Stimulated activated CD4-positive, alpha-beta T cell treated with anti-CD3 and anti-CD28 coated beads, Interleukin-1b, Interleukin-23, amount 100 ng/mL, for 24 hours (primary cell): ENCODE measurements at places on chromosomes 12 and 14.

DNA sequence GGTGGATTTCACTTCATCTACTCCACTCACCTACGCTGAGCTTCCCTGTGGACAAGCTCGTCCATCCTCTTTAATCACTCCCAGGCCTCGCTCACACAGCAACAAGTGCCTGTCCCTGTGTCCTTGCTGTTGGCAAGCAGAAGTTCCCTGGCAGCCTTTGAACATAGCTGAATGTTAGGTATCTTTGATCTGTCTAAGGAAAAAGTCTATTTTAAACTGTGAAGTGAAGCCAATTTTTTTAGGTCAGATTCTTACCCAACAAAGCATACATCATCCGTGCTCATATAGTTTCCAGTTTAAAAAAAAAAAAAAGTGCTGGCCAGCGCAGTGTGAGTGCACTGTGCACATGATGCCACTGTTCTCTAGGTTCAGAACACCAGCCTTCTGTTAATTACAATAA, 36.3 kb downstream of the PPP2R5C start:
- DNase-seq: no peak

GRCh38 chr12:132344601-132345000, 15.2 kb upstream of the GALNT9 start:
- no peak for DNase-seq

- DNase-seq: no peak
These were observed 24.8 kb downstream of the PELI2 start for GRCh38 chr14:56143025-56143424.

- DNase-seq: no peak
These were observed 22.9 kb upstream of the KRT83 start for GRCh38 chr12:52344111-52344510.

DNA sequence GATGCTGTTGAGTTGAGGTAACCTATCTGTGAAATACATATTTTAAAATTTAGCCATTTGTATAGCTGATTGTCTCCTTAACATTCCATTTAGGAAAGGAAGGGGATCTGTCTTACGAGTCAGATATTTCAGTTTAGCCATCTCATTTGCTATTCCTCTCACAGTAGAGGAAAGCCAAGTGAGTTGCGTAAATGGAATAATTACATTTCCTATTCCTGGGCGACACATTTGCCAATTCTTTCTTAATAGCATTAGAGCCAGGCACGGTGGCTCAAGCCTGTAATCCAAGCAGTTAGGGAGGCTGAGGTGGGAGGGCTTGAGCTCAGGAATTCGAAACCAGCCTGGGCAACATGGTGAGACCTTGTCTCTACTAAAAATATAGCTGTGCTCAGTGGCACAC, 116.3 kb downstream of the TMX1 start:
- DNase-seq: no peak

DNA sequence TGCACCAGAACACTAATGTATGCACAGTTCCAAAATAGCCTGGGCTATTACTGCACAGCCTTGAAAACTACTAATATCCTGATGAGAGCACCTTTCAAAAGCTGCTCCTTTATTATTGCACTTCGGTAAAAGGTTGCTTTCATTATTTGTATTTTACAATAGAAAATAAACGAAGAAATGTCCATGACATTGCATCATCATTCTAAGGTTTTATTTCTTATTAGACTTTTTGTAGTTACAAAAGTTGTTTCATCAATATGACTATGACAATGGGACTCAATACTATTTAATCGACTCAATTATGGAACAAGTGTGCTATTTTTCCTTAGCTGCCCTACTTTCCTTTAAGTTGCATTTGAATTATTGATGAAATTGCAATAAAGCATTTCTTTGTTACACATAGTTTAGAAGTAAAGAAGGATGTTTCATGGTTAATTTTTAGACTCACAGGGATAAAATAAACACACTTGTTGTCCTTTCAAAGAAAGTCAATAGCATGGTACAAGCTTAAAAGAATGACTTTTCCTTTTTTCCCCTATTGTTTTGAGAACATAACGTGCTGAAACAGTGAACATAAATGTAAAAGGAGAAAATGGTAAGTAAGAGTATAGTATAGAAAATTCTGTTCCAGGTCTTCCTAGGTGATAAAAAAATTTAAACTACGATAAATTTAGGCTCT, 407.6 kb downstream of the BCAT1 start:
- DNase-seq: no peak

DNA sequence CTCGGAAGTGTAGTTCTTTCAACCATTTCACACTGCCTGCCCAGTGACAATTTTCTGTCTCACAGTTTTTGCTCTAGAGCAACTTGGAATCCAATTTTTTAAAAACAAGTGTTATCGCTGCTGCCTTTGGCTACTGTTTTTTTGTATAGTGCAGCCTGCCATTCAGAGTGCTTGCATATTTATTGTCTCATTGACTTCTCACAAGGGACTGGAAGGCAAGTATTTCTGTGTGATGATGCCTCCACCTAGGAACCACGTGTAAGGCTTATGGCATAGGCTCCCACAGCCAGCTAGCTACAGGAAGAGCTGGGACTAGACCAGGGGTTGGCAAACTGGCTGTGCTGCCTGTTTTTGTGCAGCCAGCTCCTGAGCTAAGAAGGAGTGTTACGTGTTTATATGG, 903 bp downstream of the PARPBP start:
- no peak for DNase-seq

GRCh38 chr12:88566430-88566829, 13.8 kb downstream of the KITLG start:
- DNase-seq: no peak

- no peak for DNase-seq
These were observed 33.2 kb upstream of the STRN3 start for GRCh38 chr14:31059152-31059924.

DNA sequence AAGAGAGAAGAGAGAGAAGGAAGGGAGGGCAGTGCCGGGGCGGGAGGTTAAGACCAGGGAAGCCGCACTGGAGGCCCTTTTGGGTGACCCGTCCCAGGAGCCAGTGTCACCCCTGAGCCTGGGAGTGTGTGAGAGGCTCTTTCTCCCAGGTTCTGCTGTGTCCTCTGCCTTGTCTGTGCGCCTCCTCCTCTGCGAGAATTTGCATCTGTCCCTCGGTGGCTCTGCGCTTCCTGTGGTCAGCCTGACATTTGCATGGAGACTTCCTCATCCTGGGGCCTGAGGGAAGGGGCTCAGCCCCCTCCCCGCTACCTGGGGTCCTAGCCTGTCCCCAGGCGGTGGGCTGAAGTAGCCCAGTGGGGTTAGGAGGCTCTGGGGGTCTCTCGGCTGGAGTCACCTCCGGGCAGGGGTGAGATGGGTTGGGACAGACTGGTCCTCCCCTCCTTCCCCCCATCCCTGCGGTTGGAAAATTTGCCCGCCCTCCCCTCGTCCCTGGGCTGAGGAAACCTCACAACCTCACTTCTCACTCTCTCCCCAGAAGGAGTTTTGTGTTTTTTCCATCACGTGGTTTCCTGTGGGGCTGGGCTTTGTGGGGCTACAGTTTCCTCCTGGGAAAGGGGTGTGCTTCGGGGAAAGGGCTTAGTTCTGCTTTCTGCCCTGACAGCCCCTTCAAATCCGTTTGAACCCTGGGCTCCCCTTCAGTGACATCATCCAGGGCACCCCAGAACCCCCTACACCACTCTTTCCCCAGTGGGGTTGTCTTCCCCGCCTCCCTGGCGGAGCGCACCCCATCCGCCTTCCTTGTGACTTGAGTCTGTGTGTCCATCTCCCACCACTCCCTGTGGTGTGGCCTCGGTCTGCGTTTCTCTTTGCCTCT, 2.5 kb downstream of the PTPN6 start:
- no peak for DNase-seq

DNA sequence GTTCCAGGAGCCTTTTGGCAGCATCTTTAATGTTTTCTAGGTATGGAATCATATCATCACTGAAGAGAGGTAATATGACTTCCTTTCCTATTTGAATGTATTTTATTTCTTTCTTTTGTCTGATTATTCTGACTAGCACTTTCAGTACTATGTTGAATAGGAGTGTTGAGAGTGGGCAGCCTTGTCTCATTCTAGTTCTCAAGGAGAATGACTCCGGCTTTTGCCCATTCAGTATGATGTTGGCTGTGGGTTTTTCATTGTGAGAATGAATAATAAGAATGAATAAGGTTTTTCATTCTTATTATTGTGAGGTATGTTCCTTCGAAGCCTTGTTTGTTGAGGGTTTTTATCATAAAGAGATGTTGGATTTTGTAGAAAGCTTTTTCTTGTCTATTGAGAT, 98.9 kb downstream of the GPHN start:
- DNase-seq: no peak
